ENCODE measurements at places on chromosomes 4 and X.

DNA sequence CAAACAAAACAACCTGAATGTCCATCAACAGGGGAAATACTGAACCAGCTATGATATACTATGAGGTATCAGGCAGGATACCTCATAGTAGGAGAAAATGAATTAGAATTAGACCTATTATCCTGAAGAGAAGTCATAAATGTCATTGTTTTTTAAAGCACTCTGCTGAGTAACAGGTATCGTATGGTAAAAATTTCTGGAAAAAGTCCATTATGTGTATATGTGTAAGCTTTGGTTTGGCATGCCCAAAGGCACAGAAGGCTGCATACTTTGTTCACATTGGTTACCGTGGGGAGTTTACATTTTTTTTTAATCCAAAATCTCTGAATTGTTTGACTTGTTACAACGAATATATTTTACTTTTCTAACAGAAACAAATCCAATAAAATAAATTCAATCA, 70.5 kb downstream of the RPS3A start:
- DNase-seq = no peak

- peak; percentile 86 for DNase-seq
Measured at GRCh38 chr4:26319949-26320537, 771 bp upstream of the RBPJ start.

DNA sequence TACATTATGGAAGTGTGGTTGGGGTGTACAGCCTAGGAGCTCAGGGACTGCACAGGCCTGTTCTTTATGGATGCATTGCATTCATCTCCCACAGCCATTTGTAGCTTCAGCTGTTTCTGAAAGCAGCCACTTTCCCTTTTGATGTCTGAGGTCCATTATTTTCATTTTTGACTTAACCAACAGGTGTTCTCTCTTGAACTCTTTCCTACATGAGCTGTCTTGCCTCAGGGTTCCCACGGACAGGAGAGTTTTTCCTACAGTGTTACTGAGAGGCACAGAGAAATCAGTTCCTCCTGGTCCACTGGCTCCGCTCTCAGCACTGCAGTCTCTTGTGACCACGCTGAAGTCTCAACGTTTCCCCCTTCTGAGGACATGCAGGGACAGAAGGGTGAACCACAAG, 87.2 kb downstream of the RASL11B start:
- no peak for DNase-seq

DNA sequence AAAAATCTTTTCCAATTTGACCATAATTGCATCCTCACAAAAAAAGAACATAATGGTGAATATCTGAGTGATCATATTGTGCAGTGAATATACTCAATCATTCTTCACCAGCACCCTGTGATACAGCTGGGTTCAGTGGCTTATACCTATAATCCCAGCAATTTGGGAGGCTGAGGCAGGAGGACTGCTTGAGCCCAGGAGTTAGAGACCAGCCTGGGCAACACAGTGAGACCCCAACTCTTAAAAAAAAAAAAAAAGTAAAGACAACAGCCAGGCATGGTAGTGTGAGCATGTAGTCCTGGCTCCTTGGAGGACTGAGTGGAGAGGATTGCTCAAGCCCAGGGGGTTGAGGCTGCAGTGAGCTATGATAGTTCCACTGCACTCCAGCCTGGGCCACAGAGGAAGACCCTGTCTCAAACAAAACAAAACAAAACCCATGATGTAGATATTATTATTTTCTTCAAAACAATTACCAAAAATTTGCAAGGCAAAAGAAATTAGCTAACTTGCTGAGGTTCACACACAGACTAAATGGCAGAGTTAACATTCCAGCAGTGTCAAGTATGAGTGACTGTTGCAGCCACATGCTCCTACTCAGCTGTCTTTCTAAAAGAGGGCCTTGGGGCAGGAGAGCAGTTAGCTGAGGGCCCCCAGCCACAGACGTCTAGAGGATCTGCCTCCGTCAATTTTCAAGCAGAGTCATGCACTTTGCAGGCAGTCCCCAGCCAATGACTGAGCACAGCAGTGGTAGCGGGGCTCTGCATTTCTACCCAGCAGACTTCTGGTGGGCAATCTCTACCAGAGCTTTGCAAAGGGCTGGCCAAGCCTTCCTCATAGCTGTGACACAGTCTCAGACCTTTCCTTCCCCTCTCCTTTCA, 33.4 kb downstream of the ADGRA3 start:
- no peak for DNase-seq

DNA sequence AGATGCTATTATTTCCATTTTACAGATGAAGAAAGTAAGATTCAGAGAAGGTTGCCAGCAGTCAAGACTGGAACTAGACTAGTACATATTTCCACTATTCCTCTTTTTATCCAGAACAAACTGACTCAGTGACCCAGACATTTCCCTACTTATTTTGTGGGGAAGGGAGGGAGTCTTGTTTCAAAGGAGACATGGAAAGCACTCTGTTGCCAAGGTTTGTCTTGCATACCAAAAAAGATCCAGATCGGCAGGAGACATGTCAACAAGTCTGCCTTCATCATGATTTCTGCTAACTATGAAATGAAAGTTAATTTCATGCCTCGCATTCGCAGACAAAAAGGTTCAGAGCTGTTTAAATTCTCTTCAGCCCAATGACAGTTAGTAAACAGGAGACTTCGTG, 328.3 kb downstream of the DHX15 start:
- DNase-seq = no peak

- no peak for DNase-seq
Measured at GRCh38 chr4:33171873-33172525, 2451.8 kb downstream of the PCDH7 start.
